ENCODE measurements at places on chromosomes 11 and 22.

GRCh38 chr11:58781345-58781744, 49.6 kb upstream of the GLYAT start:
- DNase-seq = no peak

DNA sequence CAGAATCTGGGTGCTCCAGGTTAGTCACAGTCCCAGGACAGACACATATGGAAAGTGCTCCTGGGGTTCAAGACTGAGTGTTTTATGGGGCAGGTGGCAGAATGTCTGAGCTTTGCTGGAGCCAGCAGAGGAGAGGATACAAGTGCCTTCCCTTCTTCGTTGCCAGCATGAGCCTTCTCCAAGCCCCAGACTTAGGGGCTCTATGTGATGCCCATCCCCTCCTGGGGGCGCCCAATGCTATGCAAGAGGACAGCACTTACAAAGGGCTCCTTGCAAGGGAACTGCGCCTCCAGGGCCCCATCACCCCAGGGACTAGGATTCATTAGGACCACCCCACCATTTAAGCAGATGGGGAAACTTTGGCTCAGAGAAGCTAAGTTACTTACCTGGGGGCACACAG, 581.9 kb downstream of the BUD13 start:
- no peak for DNase-seq

- no peak for DNase-seq
These were observed 322.1 kb downstream of the BLID start for GRCh38 chr11:121793916-121794315.

- DNase-seq = no peak
These were observed 22.3 kb upstream of the BAIAP2L2 start for GRCh38 chr22:38132794-38133193.

DNA sequence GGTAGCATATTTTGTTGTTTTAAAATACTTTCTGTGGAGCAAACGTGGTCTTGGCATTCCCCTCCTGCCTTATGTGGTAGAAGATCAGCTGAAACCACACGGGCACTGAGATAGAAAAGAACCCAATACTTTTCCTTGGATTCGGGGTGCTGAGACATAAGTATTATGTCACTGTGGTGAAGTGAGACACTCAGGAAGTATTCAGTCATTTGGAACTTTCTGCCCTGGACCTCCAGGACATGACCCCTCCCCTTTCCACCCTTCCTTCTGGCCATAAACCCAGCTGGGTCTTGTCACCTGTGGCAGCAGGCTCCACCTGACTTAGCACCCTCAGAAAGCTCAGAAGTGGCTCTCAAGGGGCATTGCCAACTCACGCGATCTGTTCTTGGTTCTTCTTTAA, 123.4 kb downstream of the SWAP70 start:
- no peak for DNase-seq

DNA sequence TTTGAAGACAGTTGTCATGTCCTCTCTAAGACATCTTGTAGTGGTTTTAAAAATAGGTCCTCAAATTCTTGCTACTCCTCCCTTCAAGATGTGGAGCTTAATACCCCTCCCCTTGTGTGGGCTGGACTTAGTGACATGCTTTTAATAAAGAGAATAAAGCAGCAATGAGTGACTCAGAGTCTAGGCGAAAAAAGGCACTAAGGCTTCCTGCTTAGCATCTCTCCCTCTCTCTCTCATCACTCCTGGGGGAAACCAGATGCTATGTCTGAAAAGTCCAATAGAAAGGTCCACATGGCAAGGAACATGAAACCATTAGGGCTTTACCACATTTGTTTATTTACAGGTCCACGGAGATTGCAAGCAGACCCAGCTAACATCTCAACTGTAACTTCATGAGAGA, 11.7 kb downstream of the SERGEF start:
- DNase-seq = no peak

GRCh38 chr11:33389635-33390034, 132.5 kb downstream of the HIPK3 start:
- DNase-seq = no peak
